ENCODE measurements at places on chromosomes 12 and 14.

- no peak for DNase-seq
Measured at GRCh38 chr14:23215421-23215820, 22.3 kb upstream of the RNF212B start.

GRCh38 chr12:12721814-12722434, 4.8 kb downstream of the CDKN1B start:
- no peak for DNase-seq

- DNase-seq, result no peak
Measured at GRCh38 chr12:70854138-70854537, 66.4 kb downstream of the PTPRR start.

GRCh38 chr12:44677724-44678123, 198.4 kb downstream of the NELL2 start:
- DNase-seq, result no peak

DNA sequence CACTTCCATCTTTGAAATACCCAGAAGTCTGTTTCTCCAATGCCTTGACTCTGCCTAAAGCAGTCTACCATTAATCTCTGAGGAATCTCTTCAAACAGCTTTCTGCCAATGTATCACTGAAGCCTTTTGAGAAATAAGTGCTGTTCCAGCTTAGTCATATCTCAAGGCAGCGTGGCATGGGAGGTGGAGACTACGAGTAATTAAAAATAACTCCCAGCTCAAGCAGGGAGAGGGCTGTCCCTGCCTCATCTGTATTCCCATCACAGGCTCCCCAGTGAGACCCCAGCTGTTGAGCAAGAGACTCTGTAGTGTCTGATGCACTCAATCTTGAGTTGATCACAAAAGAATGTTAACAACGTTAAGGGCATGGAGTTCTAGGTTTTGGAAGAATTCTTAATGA, 700.6 kb downstream of the DIO2 start:
- no peak for DNase-seq

Data from CMK (cell line).